ENCODE measurements at places on chromosomes 16 and 17.

DNA sequence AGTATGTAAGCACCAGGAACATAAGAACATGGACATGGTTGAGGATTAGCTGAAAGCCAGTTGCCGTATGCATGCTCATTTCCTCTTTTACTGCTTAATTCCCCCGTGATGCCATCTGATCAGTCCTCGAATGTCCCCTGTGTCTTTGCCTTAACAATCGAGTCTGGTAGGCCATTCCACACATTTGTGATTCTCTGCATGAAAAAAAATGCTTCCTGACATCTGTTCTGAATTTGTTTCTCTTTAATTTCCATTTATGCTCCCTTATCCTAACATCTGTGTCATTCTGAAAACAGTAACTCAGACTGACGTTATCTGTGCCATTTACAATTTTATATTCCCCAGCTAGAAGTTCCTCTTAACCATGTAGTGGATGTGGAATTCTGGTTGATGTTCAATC is 158.2 kb upstream of the TOX3 start:
- DNase-seq: no peak

GRCh38 chr17:16886655-16887322 is 85.1 kb downstream of the TNFRSF13B start:
- no peak for DNase-seq

GRCh38 chr17:4440690-4441686 is 7.2 kb downstream of the SPNS3 start:
- no peak for DNase-seq

DNA sequence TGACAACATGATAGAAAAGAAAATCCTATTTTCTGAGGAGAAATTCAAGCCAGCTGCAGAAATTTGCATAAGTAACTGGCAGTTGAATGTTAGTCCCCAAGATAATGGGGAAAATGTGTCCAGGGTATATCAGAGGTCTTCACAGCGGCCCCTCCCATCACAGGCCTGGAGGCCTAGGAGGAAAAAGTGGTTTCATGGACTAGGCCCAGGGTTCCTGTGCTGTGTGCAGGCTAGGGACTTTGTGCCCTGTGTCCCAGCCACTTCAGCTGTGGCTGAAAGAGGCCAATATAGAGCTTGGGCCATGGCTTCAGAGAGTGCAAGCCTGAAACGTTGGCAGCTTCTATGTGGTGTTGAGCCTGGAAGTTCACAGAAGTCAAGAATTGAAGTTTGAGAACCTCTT is 35.6 kb downstream of the TMEM100 start:
- DNase-seq: no peak

GRCh38 chr16:65666132-65666941 is 544.5 kb upstream of the CDH11 start:
- DNase-seq: no peak

DNA sequence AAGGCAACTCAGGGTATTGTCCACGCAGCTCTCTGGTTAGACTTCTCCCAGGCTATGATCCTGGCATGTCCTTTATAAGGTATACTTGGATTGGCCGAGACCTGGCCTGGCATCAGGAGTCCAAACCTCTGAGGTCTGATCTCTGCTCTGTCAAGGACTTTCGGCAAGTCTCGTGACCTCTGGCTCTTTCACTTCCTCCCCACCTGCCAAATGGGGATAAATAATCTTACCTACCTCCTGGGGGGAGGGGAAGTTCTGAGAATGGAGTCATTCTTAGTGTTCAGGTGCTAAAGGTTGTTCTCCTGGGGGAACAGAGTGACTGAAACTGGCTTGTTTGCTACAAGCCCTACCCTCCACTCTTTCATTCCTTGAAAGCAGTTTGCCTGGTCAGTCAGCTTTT is 7.6 kb downstream of the ATXN1L start:
- no peak for DNase-seq

GRCh38 chr16:81469183-81469677 is 24.6 kb downstream of the CMIP start:
- DNase-seq: no peak

Measured in stimulated activated CD4-positive, alpha-beta T cell treated with anti-CD3 and anti-CD28 coated beads, Interleukin-12 subunit alpha, Interleukin-12 subunit beta, amount 100 ng/mL, for 24 hours (primary cell).